Urinary bladder (tissue), 4 donors: ENCODE measurements at places on chromosomes 7 and 10.

DNA sequence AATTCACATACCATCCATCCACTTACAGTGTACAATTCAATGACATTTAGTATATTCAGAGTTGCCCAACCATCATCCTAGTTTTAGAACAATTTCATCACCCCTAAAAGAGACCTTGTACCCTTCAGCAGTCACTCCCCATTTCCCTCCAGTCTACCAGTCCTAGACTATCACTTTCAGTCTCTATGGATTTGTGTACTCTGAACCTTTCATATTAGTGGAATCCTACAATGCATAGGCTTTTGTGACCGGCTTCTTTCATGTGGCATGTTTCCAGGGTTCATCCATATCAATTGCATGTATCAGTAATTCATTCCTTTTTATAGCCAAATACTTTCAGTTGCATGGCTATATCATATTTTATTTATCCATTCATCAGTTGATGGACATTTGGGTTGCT is 53.5 kb upstream of the SEMA3E start:
- no peak for DNase-seq

GRCh38 chr7:47332681-47333553 is 249.0 kb downstream of the TNS3 start:
- DNase-seq, result no peak

DNA sequence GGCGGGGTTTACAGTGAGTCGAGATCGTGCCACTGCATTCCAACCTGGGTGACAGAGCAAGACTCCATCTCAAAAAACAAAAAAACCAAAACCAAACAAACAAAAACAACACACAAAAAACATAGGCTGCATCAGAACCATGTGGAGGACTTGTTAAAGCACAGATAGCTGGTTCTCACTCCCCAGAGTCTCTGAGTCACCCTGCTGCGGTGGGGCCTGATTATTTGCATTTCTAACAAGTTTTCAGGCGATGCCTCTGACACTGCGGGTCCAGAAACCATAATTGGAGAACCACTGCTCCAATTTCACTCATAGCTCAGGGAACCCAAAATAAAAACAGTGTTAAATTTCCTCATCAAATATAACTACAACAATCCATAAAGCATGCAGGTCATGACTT is 816.7 kb downstream of the MAGI2 start:
- no peak for DNase-seq

DNA sequence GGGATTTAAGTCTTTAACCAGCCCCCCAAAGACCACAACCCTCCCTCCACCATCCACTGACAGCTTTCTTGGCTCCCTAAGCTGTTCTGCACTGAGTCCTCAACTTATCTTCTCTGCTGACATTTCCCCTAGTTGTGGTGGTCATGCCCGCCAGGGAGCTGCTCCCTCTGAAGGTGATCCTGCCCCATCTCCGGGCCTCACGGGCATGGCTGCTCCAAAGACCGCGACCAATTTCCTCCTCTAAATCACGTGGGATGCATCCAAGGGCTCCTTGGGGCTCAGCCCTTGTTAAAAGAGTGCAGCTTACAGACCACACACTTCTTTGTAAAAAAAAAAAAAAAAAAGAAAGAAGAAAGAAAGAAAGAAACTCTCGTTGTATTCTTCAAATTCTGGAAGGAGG is 27.1 kb upstream of the KLF6 start:
- DNase-seq, result no peak

DNA sequence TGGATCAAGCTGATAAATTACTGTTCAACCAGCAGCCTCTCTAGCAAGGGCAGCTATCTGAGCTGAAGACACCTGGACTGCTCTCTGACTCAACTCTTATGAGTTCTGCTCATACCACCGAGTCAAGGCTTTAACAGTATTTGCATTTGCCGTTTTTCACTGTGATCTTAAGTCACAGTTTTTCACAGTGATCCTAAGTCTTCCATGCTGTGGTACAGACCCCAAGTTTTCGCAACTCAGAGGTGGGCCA is 31.3 kb downstream of the PIP4K2A start:
- no peak for DNase-seq

GRCh38 chr10:107619139-107619538 is 454.6 kb upstream of the SORCS1 start:
- DNase-seq, result no peak

DNA sequence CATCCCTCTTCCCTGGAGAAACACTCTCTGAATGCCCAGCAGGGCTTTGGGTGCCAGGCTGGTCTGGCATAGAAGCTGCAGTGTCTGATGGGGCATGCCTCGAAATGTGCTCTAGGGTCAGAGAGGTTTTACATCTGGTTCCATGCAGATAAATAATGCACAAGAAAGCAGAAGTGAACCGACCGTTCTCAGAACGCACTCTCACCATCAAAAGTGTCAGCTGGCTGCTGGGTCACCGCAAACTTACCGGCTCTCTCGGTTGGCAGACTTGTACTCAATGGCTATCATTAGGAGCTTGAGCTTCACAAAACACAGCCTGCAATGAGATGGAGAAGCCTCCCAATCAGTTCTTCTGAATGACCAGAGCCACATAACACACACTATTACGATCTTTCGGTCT is 610.0 kb downstream of the KCNMA1 start:
- DNase-seq, result no peak

GRCh38 chr10:118903691-118904090 is 125.8 kb upstream of the NANOS1 start:
- DNase-seq, result no peak

DNA sequence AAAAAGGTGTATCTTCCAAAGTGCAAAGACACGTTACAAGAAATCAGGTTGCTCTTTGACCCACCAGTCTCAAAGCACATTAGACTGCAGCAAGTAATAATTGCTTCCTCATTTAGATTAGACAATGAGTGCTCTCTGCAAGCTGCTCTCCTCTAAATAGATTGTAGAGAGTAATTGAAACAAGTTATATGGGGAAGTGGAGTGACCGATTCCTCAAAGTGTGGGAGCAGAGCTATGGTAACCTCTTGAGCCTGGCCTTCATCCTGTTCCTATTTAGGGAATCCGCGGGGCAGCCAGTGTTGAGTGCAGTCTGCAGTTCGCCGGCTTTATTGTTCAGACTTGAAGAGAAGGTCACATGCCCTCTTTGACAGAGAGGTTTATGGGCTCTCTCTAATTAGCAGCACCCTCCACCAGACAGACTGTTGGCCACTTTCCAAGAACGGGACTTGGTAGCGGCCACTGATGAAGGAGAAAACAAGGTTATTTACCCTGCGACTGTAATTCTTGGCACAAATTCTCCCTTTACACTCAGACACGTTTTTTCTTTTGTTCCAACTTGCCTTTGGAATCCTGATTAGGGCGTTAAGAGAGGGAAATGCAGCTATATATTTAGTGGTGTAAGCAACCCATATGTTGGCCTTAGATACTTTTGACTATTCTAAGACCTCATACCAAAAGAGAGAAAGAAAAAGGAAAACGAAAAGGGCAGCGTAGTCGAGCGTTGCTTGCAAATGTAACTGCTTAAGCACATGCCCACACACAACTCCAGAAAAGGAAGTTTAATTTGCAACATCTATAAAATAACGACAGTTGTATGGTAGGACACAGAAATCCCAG is 107.5 kb downstream of the REEP3 start:
- DNase-seq, result peak; percentile 83

DNA sequence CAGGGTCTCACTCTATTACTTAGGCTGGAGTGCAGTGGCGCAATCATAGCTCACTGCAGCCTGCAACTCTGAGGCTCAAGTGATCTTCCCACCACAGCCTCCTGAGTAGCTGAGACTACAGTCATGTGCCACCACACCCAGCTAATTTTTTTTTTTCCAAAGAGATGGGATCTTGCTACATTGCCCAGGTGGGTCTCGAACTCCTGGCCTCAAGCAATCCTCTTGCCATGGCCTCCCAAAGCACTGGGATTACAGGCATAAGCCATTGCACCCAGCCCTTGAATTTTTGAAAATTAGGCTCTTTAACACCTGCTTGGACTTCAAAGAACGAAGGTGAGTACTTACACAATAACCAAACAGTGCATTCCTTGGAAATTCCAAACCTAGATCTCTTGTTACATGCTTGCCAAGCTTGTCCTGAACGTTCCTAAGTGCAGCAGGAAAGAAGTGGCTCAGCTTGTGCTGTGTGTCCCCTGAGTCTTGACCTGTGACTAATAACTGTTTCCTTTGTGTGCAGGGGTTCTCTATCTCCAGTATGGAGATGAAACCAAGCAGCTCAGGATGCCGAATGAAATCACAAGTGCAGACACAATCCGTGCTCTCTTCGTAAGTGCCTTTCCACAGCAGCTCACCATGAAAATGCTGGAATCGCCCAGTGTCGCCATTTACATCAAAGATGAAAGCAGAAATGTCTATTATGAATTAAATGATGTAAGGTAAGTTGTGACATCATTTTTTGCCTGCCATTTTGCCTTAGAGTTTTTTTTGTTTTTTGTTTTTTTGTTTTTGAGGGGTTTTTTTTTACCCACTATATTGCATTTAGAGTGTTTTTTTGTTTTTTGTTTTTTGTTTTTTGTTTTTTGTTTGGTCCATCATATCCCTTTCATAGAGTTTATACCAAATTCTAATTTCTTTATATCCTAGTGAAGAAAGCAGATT is 223.8 kb downstream of the KIAA1217 start:
- no peak for DNase-seq

DNA sequence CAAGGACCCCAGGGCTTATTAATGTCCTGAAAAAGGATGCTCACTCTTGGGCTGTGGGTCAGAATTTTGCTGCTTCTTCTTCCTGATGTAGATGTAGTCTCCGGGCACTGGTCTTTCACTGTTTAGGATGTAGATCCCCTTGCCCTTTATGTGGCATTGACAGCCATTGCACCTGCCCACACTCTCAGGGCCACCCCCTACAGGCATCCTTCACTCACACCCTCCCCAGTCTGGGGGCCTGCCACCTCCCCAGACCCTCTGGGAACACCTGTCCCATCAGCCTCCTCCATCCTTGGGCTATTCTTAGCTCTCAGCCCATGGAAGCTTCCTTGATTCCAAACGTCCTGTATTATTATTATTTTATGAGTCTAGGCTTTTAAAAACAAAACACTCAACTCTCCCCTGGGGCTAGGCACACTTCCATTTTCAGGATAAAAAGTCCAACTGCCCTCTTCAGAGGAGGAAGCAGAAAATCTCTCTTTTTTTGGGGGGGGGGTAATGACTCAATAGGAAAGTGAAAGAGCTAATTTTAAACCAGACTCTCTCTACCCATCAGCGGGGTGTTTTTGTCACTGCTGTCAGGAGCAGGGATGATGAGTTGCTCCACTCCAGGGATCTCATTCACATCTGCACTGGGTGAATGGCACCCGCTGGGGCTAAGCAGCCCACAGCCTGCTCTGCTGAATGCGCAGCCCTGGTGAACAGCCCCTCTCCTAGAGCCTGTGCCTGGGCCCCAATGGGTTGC is 11.5 kb upstream of the KLRG2 start:
- DNase-seq, result no peak

DNA sequence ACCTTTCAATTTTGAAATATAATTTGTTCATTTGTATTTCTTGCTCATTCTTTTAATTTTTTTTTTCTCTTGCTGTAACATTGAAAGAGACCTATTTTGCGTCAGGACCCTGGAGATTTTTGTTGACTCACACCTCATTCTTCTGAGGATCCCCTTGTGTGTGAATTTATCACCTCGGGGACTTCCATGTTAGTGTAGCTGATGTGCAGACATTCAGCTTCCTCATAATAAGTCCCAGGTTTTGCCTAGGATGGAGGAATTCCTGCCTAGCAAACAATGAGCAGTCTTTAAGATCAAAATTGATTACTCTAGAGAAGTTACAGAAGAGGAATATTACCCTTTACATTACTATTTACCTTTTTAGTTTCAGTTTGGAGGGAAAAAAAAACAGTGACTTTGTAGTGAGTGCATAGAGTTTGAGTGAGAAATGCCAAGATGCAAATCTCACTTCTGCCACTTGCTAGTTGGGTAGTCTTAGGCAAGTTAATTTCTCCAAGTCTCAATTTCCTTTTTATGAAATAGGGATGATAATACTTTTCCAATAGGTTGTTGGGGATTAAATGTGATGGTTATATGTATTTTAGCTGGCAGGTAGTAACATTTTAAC is 14.3 kb downstream of the TES start:
- DNase-seq, result no peak

GRCh38 chr7:114242992-114243507 is 171.6 kb upstream of the FOXP2 start:
- DNase-seq, result no peak

DNA sequence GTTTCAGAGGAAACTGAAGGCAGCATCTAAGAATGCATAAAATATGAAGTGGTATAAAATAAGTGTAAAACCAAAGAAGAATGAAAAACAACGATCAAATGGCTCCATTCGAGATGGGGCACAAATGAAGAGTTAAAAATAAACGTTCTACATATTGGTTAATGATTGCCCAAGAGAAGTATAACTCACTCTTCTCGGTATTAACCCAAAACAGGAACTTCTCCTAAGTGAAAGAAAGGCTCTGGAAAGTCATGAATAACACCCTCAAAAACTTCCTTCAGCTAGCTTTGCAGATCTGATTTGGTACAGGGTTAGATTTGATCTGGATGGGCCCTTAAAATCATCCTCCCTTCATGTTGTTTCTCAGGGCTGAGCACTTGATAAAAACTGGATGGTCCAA is 94.3 kb upstream of the ADO start:
- DNase-seq, result no peak

DNA sequence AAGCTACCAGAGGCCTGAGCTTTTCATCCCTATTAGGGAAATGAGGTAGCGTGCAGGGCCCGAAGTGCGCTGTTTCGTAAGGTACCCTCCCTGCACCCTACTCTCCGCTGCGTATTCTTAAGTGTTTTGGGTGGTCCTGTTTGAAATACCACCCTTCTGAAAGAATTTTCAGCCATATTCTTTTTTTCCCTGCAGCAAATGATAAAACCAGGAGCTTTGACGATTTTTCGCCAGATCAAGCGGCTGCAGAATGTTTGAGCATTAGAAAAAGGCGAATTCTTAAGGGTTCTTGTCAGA is 1.2 kb downstream of the RSBN1L start:
- DNase-seq, result no peak

GRCh38 chr10:124039483-124040013 is 53.9 kb downstream of the CHST15 start:
- DNase-seq, result no peak

DNA sequence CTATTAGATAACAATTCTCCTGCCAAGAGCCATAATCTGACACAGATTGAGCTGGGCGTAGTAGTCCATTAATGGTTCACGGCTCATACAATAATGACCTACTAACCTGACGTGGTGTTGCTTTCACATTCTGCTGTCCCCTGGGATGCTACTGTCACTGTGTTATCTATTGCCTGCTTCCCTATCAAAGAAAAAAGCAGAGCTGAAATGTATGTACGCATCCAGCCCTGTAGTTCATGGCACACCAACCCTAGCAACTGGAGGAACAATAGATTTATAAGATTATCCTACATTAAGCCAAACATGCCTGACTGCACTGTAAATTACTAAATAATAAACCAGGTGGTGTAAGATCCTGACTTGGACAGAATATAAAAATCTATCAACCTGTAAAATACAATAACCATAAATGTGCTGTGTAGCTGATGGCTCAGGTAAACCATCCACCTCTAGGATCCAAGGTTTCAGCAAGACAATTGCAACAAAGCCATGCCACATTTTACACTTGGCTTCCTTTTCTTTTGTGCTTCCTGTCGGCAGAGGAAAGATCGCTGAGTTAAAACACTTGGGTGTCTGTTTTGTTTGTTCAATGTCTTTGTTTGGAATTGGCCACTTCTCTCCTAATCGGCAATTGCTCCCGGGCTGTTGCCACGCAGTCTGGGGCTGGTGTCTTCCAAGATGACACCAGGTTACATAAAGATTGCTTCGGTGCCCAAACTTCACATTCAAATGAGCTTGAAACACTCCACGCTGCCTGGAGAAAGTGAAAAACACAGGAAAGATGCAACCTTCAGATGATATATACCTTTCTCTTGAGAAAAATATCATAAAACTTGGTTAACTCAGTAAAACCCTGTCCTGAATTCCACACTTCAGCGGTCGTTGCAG is 143.9 kb upstream of the MGMT start:
- no peak for DNase-seq
